COR-L47 (cell line): ENCODE measurements at places on chromosomes 7 and 10.

DNA sequence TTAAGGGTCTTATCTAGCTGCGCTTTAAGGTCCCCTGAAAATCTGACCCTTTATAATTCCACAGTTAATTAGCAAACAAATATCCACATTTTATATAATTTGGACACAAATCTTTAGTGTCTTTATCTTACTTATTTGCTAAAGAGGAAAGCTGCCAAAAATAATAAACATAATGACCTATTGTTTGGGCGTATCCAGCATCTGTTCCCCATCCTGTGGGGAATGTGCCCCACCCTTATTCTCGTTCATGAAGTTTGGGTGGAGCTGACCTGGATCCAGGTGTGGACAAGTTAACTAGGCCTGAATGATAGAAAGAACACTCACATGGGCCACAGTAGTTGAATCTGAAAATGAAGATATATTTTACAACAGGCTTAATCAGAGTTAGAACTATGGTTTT lies 218.3 kb downstream of the CRPPA start:
- peak; percentile 41 for DNase-seq

GRCh38 chr7:136183981-136184380 lies 206.8 kb upstream of the MTPN start:
- no peak for DNase-seq

DNA sequence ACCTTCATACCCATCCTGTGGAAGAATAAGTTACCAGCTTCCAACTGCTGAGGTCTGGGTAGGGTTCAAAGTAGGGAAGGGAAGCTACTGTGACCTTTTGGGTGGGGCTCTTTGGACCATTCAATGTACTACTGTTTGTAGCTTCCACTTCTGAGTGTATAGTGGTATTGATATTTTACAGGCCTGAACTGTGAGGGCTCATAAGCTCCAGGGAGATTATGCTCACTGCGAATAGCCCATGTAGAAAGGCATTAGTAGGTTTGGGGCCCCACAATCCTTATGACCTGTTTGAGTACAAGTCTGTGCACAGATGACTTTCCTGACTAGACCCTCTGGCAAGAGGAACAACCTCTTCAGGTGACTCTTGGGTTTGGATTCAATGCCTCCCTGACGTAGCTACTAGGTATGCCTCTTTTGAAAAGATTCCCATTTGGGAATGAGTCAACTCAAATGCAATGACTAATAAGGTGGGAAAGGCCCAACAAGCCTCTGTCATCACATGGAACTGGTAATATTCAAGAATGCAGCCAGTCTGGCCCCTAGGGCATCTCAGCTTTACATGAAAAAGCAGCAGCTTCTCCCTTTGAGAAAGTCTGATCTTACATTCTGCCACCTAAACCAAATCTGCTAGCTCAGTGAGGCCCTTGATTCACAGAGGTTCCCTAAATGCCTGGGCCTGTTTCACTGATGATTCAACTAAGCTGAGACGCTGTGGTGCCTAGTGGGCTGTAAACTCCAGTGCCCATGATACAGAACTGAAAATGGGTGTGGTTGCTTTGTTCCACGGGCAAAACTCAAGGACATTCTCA lies 79.8 kb downstream of the ABI1 start:
- DNase-seq = no peak

DNA sequence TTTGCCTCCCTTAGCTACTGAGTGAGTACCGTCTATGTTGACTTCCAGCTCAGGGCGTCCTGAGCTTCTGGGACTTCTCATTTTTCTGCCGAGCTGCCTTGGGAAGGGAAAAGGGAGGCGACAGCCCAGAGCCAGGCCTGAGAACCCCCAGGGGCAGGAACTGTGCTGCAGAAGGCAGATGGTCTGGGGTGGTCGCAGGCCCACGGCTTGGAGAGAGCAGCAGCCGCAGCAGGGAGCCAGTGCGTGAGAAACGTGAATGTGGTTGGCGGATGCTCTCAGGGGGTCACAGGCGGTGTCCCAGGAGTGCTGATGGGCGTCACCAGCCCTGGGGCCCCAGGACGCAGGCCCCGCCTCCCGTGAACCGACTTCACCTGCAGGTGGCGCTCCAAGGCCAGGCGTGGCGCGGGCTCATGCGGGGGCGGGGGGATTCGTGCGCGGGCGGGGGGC lies 9.2 kb upstream of the PWWP2B start:
- peak; percentile 8 for DNase-seq

GRCh38 chr10:128031216-128031615 lies 95.0 kb downstream of the MKI67 start:
- DNase-seq = no peak

DNA sequence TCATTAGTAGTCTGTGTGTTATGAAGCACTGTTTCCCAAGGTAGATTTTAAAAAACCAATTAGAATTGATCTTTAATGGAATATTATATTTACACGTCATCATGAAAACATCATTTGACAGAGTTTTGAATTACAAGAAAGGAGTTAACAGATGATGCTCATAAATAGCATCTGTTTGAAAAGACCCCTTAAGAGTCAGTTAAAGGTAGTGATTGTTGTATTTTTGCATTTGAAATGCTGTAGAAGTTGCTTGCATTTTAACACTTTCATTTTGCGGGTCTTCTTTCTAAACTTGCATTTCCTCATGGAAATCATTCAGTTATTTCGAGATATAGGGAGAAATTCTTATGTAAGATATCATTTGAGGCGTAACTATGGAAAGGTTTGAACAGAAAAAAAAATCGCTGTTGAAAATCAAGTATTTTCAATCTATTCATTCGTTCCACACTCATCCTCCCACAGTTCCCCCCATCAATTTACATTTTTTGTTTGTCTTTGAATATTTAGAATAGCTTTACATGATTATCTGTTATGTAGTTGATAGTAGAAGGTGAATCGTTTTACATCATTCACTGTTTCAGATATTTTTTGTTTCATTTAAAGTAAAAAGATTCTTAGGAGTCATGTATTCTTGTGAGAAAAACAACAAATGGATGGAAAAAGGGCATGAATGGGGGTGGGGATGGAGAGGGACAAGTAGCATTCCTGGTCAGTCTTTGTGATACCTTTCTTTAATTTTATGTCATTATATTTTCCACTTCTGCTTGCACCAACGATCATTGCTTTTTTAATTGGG lies 3.0 kb upstream of the SKIDA1 start:
- DNase-seq = no peak

DNA sequence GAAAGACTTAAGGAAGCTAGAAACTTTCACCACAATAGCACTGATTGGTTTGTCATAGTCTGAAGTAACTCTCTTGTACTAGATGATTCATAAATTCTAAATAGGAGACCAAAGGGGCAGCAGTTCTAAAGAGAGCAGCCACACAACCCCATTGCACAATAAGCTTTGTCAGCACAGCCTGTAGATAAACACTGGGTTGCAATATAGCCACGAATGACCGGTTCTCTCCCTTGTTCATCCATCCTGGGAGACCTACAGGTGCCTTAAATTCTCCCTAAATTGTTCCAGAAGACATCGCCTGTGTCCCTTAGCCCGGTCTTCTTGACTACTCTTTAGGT lies 167.0 kb downstream of the SNX13 start:
- no peak for DNase-seq

DNA sequence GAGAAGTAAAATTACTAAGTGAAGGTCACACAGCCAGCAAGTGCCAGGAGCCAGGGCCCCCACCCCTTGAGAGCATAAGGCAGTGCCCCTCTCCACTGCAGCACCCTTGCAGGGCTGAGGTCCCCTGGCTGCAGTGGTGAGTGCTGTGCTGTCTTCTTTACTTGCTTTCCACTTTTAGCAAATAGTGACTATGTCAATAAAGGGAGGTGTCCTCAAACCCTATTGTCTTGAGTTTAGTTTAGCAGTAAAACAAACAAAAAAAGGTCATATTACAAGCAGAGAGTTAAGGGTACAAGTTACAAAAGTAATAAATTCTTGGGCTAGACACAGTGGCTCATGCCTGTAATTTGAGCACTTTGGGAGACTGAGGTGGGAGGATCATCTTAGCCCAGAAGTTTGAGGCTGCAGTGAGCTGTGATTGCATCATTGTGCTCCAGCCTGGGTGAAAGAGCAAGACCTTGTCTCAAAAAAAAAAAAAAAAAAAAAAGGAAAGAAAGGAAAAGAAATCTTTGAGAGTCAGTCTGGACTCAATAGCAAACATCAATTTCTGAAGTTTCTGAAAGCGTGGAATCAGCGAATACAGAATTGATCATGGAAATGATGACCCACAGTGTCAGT lies 39.0 kb upstream of the KIF5B start:
- DNase-seq = no peak

- DNase-seq = no peak
Measured at GRCh38 chr10:128377988-128378387, 251.8 kb upstream of the MKI67 start.

DNA sequence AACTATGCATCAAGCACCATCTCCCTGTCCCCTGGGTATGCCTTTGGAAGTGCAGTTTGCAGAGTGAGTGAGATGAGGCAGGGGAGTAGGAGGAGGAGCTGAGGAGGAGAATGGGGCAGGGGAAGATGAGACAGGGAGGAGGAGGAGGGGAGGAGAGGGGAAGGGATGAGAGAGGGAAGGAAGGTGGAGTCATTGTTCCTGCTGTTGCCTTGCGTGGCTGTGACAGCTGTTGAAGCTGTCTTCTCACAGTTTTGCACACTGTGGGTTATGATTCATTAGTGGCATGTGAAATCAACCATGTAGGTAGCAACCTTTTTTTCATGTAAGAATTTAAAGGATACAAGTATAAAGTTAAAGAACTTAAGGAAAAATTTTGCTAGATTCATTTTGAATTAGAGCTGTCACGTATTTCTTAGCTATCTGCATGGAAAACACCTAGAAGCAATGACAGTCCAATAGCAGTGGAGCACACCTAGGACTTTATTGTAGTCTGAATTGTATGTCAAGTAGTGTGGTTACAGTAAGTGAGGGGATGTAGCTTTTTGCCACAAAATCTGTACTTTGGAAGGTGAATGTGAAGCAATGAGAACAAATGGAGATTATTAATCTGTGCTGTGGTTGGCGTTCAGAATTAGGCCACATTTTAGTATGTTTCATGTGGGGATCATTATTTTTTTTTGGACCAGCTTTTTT lies 21.7 kb downstream of the CCM2 start:
- DNase-seq = no peak

GRCh38 chr10:34889004-34889869 lies 74.1 kb upstream of the PARD3 start:
- DNase-seq = no peak

- no peak for DNase-seq
Measured at GRCh38 chr7:16669581-16669980, 23.6 kb downstream of the BZW2 start.

- DNase-seq = no peak
Measured at GRCh38 chr7:102230593-102230992, 56.1 kb upstream of the SH2B2 start.

DNA sequence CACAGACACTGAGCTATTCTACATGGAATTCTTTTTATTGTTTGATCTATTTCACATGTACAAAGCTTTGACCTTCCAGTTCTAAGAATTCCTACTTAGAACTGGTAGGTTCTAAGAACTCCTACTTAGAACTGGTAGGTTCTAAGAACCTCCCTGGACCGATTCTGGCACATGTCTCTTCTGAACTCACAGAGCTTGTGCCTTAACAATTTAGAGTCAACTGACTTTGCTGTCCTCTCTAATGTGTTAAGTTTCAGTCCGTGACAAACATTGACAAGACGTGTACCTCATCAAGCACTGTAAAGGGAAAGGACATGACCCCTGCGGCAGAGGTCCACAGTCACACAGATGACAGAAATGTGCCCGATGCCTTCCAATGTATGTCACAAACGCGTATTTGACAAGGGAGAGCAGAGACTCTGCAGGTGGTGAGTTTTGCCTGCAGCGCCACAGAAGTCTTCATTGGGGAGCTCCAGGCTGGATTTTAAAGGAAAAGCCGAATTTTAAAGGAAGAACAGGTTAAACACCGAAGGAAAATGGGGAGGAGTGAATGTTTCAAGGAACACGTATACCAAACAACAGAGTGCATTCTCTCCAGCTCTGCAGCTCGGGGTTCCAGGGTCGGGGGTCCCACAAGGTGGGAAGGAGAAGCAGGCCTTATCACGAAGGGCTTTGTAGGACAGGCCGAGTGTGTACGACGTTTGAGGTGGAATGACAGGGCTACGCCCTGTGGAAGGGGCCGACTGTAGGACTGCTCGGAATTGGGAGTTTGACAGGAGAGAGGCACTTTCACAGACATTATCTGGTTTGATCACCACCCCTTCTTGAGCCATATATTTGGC lies 161.1 kb upstream of the KLF14 start:
- DNase-seq = no peak

- DNase-seq = no peak
Measured at GRCh38 chr10:75202321-75203045, 8.1 kb upstream of the VDAC2 start.

DNA sequence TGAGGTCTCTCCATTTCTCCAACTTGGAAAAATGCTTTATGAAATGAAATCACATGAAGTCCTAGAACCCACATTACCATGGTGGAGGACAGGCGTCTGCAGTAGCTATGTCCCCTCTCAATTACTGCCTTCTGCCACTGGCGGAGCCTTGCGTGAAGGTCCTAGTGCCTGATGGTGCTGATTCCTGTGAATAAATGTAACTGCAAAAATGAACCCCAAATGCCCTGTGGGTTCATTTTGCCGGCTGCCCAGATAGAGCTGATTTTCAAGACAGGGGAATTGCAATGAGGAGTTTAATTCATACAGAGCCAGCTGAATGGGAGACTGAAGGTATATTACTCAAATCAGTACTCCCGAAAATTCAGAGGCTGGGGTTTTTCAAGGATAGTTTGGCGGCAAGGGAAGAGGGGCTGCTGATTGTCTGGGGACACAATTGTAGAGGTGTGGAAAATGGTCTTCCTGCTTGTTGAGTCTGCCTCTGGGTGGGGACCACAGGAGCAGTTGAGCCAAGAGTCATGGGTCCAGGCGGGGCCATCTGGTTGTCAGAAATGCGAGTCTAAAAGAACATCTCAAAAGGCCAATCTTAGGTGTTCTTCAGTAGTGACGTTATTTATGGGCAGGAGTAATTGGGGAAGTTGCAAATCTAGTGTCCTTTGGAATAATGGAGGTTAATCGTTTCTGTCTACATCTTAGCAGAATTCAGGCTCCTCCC lies 13.5 kb downstream of the PRF1 start:
- DNase-seq = no peak

- peak; percentile 27 for DNase-seq
Measured at GRCh38 chr7:29281782-29282541, 87.4 kb downstream of the CHN2 start.

- no peak for DNase-seq
Measured at GRCh38 chr7:159145490-159145855, 806 bp upstream of the VIPR2 start.

GRCh38 chr10:75640803-75641202 lies 209.4 kb downstream of the LRMDA start:
- no peak for DNase-seq

DNA sequence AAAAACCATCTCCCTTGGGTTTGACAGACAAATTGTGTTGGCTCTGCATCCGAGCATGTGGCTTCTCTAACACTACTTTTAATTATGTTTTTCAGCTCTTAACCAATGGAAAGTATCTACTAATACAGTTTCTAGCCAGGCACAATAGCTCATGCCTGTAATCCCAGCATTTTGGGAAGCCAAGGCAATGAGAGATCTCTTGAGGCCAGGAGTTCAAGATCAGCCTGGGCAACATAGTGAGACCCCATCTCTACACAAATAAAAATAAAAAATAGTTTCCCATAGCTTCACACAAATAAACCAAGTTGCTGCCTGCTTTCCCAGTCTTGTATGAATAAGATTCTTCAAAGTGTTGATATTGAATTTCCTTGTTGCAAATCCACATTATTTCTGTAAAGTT lies 13.8 kb upstream of the ARHGAP12 start:
- no peak for DNase-seq
